ENCODE measurements at places on chromosomes 5 and 9.
A peak's percentile ranks its signal among the peaks of the same experiment; 100 is the strongest.

GRCh38 chr5:54455413-54456157 lies at the start of gene HSPB3:
HSPB3 (plus strand) TSS chr5:54455699; CDS start chr5:54455790, 91 bp downstream.
- no peak for DNase-seq
- H3K36me3 ChIP-seq: no peaks in the 10 kb centered on the region
- no peak within 1 kb of the TSS for H3K4me3 ChIP-seq
- no peaks in the 10 kb centered on the region for H3K4me1 ChIP-seq
- H3K27me3 ChIP-seq: peaks cover 26% of the 10 kb centered on the region
- H3K27ac ChIP-seq: no peak within 1 kb of the TSS

GRCh38 chr9:112618385-112619009 lies 99.4 kb downstream of the INIP start:
- peaks cover 14% of the 10 kb centered on the region for H3K36me3 ChIP-seq
- H3K27me3 ChIP-seq: no peaks in the 10 kb centered on the region
- no peak overlapping the region for H3K27ac ChIP-seq
- no peak overlapping the region for H3K4me3 ChIP-seq

DNA sequence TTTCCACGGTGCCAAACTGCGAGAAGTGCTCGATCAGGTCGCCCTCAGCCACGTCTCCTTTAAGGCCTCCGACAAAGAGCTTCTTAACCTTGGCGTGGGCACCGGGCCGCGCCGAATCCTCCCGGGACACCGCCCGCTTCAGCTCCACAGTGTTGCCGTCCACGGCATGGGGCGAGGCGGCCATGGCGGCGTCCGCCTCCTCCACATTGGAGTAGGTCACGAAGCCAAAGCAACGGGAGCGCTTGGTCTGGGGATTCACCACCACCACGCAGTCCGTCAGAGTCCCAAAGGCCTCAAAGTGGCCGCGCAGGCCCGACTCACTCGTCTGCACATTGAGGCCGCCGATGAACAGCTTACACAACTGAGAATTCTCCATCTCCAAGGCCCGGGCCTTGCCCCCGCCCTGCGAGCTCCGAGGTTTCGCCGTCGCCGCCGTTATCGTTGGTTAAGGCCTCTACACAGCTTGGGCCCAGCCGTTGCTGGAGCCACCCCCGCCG lies 424 bp downstream of the HNRNPA0 start:
- H3K4me1 ChIP-seq: peaks cover 39% of the 10 kb centered on the region
- peaks cover 58% of the 10 kb centered on the region for H3K36me3 ChIP-seq
- DNase-seq: no peak
- H3K27ac ChIP-seq: peak overlapping the region; percentile 100
- peak overlapping the region; percentile 90 for H3K4me3 ChIP-seq

DNA sequence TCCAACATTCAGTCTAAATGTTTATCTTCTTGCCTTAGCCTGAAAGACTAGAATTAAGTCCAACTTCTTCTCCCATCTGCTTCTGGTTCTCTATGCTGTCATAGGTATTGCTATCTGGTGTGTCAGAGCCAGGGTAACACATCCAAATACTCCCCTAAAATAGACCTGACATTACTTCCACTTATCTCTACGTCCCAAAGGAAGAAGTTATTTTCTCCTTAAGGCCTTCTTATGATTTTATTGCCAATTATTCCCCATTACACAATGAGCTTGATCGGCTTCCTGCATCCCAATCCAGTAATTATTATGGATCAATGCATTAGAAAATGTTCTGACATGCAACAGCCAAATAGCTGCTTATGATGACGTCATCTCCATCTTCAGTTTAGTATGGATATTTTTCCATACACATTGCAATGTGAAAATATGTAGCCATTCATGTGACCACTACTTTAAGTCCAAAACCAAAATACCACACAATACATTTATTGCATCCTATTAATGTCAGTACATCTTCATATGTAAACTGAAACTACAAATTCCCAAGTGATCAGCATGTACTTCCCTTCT lies 555.5 kb downstream of the MAT2B start:
- no peaks in the 10 kb centered on the region for H3K36me3 ChIP-seq
- H3K27ac ChIP-seq: no peak overlapping the region
- no peaks in the 10 kb centered on the region for H3K4me1 ChIP-seq
- DNase-seq: no peak

DNA sequence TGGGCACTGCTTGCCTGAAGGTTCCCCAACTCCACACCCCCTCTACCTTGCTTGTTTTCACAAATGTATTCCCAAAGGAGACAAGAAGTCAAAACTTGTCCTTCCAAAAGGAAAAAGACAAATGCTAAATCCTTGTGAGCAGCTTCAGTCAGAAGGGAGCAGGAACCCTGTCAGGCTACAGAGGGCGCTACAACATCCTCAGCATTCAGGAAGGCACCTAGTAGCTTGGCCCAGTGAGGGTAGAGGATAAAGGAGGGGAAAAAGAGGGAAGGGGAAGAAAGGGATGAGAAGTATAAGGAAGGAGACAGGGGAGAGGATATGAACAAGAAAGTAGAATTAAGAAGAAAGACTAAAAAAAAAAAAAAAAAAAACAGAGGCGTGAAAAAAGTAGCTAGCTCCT lies 97.5 kb downstream of the MLLT3 start:
- DNase-seq: no peak
- no peak overlapping the region for H3K4me3 ChIP-seq
- H3K27ac ChIP-seq: no peak overlapping the region
- H3K36me3 ChIP-seq: peaks cover 3% of the 10 kb centered on the region
- H3K4me1 ChIP-seq: peaks cover 81% of the 10 kb centered on the region

GRCh38 chr9:17137566-17137965 lies 2.7 kb downstream of the CNTLN start:
- H3K4me1 ChIP-seq: peaks cover 13% of the 10 kb centered on the region
- H3K36me3 ChIP-seq: no peaks in the 10 kb centered on the region
- no peak for DNase-seq
- no peak overlapping the region for H3K27ac ChIP-seq
- peaks cover 35% of the 10 kb centered on the region for H3K27me3 ChIP-seq
- no peak overlapping the region for H3K4me3 ChIP-seq

GRCh38 chr9:88531920-88532698 lies 2.9 kb upstream of the NXNL2 start:
- no peak overlapping the region for H3K27ac ChIP-seq
- H3K27me3 ChIP-seq: peaks cover 59% of the 10 kb centered on the region
- peaks cover 14% of the 10 kb centered on the region for H3K4me1 ChIP-seq
- no peaks in the 10 kb centered on the region for H3K36me3 ChIP-seq
- DNase-seq: no peak
- no peak overlapping the region for H3K4me3 ChIP-seq

DNA sequence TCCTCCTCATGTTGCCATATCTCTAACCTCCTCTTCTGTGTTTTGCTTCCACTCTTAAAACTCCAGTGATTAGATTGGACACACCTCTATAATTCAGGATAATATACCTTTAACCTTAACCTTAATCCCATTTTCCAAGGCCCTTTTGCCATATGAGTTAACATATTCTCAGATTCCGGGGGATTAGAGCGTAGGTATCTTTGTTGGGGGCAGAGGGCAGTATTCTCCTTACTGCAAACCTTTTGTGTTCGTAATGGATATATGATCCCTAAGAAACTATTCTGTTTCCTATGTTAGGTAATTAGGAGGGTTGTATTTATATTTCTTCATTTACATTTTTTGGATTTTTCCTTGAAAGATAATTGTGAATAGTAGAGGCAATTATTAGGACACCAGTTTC lies 99.5 kb downstream of the VPS13A start:
- H3K4me1 ChIP-seq: no peaks in the 10 kb centered on the region
- H3K27me3 ChIP-seq: no peaks in the 10 kb centered on the region
- H3K27ac ChIP-seq: no peak overlapping the region
- no peak overlapping the region for H3K4me3 ChIP-seq
- peaks cover 61% of the 10 kb centered on the region for H3K36me3 ChIP-seq

DNA sequence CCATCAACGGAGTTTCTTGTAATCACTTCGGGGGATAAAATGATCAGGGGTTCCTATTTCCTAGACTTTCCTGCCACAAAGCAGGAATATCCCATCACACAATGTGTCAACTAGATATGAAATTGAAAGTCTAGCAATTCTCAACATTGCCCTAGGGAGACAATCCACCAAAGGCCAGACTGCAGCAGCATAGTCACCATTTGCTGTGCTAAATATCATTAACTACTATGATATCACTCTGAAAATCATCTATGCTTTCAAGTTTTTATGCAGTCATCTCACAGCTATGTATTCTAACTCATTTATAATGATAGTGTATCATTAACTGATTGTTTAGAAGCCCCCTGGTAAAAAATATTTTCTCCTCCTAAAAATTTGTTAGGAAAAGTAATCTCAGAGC lies 342.6 kb upstream of the CDH6 start:
- no peaks in the 10 kb centered on the region for H3K4me1 ChIP-seq
- no peak overlapping the region for H3K27ac ChIP-seq
- H3K27me3 ChIP-seq: no peaks in the 10 kb centered on the region

- no peaks in the 10 kb centered on the region for H3K36me3 ChIP-seq
- no peak overlapping the region for H3K4me3 ChIP-seq
- H3K4me1 ChIP-seq: no peaks in the 10 kb centered on the region
- no peak for DNase-seq
- peaks cover 8% of the 10 kb centered on the region for H3K27me3 ChIP-seq
Measured at GRCh38 chr9:138121438-138122050, 244.0 kb downstream of the CACNA1B start.

DNA sequence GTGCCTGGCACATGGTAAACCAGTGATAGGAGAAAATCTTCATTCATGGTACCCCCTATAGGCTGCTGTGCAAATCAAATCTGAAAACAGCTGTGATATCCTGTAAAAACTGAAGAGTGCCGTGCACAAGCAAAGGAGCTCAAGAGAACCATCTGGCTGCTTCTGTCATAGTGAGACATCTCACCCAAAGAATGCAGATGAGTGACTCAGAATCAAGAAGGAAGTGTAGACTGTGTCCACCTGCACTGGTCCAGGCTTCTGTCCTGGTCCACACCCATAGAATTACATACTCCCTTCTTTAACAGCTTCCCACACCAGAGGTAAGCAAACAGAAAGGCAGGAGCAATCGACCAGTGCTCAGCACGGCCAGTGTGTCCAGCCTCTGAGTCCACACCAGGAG lies 195.9 kb downstream of the ASTN2 start:
- no peak overlapping the region for H3K27ac ChIP-seq
- H3K4me1 ChIP-seq: no peaks in the 10 kb centered on the region
- no peak overlapping the region for H3K4me3 ChIP-seq

GRCh38 chr5:176391999-176392398 lies 3.4 kb downstream of the HIGD2A start:
- no peaks in the 10 kb centered on the region for H3K27me3 ChIP-seq
- DNase-seq: no peak

DNA sequence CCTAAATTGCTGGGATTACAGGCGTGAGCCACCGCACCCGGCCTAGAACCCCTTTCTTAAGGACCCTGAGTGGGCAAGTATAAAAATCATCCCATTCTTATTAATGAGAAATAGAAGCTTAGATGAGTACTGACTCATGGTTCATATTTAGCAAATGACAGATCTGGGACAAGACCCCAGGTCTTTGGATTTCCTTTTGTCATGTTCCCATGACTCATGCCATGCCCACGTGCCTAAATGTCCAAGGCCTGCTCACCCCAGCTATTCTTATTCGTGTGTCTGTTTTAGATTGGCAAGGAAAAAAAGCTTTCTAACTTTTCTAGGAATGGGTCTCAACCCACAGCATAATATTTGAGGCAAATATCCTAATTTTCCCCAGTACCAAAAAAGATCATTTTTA lies 57.7 kb upstream of the RPS23 start:
- peaks cover 18% of the 10 kb centered on the region for H3K27me3 ChIP-seq
- no peak overlapping the region for H3K4me3 ChIP-seq
- H3K36me3 ChIP-seq: no peaks in the 10 kb centered on the region
- DNase-seq: no peak

DNA sequence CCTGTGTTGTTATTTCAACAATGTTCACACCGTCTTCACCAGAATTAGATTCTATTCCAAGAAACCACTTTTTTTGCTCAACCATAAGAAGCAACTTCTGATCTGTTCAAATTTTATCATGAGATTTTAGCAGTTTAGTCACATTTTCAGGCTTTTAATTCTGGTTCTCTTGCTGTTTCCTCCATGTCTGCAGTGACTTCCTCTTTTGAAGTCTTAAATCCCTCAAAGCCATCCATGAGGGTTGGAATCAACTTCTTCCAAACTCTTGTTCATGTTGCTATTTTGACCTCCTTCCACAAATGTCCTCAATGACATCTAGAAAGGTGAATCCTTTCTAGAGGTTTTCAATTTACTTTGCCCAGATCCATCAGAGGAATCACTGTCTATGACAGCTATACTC lies 25.7 kb upstream of the ENTREP1 start:
- H3K27me3 ChIP-seq: peaks cover 4% of the 10 kb centered on the region
- no peaks in the 10 kb centered on the region for H3K4me1 ChIP-seq
- no peak for DNase-seq
- no peak overlapping the region for H3K4me3 ChIP-seq

DNA sequence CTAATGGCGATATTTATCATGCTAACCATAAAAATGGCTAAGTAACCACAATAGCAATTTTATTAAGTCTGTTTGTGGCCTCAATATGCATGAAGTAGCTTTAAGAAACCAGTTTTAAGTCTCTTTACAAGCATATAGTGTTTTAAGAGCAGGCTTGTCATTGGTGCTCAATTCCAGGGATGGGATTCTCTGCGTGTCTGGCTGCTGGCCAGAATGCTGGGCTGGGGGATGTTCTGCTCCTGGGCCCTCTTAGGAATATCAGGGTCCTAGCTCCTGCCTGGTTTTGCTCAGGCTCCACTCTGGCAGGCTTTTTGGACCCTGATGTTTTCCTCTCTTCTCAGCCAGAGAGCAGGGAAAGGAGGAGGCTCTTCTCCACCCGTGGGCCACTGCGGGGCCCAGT lies 127.2 kb downstream of the PDE8B start:
- DNase-seq: no peak
- H3K27me3 ChIP-seq: no peaks in the 10 kb centered on the region
- no peak overlapping the region for H3K4me3 ChIP-seq
- H3K36me3 ChIP-seq: no peaks in the 10 kb centered on the region

- H3K27me3 ChIP-seq: peaks cover 76% of the 10 kb centered on the region
- DNase-seq: no peak
- H3K4me1 ChIP-seq: no peaks in the 10 kb centered on the region
- no peak overlapping the region for H3K27ac ChIP-seq
Measured at GRCh38 chr5:154494036-154494435, 16.0 kb upstream of the HAND1 start.

DNA sequence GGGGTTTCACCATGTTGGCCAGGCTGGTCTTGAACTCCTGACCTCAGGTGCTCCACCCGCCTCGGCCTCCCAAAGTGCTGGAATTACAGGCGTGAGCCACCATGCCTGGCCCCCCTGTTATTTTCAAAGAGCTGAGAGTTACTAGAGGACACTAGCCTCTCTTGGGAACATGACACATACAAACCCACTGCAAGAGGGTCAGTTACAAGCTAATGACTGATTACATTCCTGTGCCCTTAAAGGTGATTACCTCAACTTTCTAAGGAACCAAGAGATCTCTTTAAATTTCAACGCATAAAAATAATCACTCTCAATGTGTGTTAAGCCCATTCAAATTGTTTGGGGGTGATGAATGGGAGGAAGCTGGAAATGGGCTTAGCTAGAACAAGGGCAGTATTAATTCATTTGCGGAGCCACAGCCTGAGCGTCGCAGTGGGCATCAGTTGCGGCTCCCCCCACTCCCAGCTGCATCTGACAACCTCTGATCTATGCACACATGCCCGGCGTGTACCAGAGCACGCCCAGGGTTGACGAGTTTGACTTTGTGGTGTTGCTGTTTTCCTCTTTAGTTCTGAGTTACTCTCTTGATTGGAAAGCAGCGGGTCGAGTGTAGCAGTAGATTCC lies 146.9 kb downstream of the GOLPH3 start:
- no peaks in the 10 kb centered on the region for H3K36me3 ChIP-seq
- H3K4me3 ChIP-seq: no peak overlapping the region
- H3K27ac ChIP-seq: no peak overlapping the region
- DNase-seq: no peak
- no peaks in the 10 kb centered on the region for H3K4me1 ChIP-seq
